ENCODE measurements at places on chromosomes 12 and 14. TPM values are rescaled to one million over a fixed set of nuclear protein-coding genes. Genes with fewer than 3 reads are reported as not detected.
A peak's percentile ranks its signal among the peaks of the same experiment; 100 is the strongest.

DNA sequence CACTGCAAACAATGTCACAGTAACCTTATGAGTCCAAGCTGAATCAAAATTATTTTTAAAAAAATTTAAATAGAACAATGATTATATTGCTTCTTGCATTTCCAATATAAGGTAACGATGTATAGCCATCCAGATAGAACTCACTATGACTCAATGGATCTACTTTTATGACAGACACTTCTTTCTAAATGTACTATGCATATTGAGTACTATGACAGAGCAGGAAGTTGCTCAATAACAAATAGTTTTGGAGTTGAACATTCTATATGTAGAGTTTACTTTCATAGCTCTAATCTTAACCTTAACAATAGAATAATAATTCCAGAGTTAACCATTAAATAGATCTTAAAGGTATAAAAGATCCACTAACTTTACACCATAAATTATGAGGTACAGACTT lies 46.7 kb upstream of the ALG10B start:
- DNase-seq, result peak; percentile 21
- H3K27ac ChIP-seq, result no peak overlapping the region
- H3K4me3 ChIP-seq, result no peak overlapping the region
- H3K27me3 ChIP-seq, result no peaks in the 10 kb centered on the region

DNA sequence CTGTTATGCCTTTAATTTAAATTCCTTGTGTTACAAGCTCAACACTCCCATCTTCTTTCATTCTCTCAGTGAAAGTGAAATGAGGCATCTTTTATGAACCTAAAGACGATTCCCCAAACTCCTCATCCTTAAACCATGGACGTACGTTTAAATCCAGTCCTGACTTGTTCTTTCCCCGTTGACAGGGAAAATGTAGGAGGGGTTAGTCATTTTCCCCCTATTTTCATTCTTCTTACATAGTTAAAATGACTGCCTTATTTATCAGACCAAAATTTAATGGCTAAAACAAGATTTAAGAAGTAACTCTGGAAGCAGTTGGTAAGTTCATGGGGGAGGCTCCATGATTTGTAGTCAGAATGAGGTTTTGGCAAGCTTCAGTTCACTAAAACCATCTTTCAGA lies 134.9 kb downstream of the KCNA5 start:
- H3K27ac ChIP-seq, result no peak overlapping the region
- no peak for DNase-seq
- H3K27me3 ChIP-seq, result no peaks in the 10 kb centered on the region

DNA sequence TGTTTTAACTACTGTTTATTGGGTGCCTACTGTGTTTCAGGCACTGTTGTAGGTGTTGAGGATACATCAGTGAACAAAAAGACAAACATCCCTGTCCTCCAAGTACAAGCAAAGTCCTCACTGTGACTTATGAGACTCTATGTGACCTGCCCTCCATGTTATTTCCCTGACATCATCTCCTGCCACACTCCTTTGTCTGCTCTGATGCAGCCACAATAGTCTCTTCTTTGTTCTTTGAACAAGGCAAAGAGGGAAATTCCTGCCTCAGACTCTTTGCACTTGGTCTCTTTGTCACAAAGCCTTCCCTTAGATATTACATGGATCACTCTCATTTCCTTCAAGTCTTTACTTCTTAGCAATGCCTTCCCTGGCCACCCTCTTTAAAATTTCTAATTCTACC lies 240.1 kb upstream of the SRRM4 start:
- no peak overlapping the region for H3K27ac ChIP-seq
- H3K27me3 ChIP-seq, result no peaks in the 10 kb centered on the region
- H3K36me3 ChIP-seq, result no peaks in the 10 kb centered on the region
- no peaks in the 10 kb centered on the region for H3K4me1 ChIP-seq
- no peak for DNase-seq

DNA sequence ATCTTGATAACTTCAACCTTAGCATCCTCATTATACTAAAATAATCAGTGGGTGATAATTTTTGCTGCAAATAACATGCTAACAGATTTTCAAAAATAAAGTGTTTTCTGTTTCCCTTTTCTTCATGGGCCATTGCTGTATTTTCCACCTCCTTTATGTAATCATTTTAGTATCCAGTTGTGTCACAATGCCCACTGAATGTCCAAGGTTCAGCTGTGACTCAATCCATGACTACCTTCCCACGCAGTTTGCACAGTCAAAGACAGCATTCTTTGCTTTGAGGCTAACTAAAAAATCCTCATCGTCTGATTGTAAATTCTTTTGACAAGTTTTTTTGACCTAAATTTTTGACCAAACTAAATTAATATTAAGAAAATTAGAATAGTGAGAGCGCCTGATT lies 474.1 kb downstream of the FLRT2 start:
- DNase-seq, result peak; percentile 68
- no peaks in the 10 kb centered on the region for H3K27me3 ChIP-seq
- no peak overlapping the region for H3K27ac ChIP-seq
- no peaks in the 10 kb centered on the region for H3K36me3 ChIP-seq

DNA sequence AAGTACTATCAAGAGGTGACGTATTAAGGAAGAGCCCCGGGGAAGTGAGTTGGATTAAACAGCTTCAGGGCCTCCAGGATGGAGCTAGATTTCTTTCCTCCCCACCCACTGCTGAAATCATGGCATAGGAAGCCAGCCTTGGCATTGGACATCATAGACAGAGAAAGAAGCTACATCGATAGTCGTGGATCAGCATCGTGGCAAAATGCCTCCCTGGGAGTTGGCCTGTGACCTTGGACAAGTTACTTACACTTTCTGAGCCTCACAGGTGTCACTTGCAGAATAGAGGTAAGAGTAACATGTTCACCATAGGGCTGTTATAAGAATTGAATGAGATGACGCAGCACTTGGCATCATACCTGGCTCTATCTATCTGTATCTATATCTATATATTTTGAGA lies 5.9 kb downstream of the ANKRD33 start:
- H3K27me3 ChIP-seq, result no peaks in the 10 kb centered on the region
- no peak overlapping the region for H3K27ac ChIP-seq
- H3K4me3 ChIP-seq, result no peak overlapping the region
- H3K36me3 ChIP-seq, result no peaks in the 10 kb centered on the region
- no peaks in the 10 kb centered on the region for H3K4me1 ChIP-seq

DNA sequence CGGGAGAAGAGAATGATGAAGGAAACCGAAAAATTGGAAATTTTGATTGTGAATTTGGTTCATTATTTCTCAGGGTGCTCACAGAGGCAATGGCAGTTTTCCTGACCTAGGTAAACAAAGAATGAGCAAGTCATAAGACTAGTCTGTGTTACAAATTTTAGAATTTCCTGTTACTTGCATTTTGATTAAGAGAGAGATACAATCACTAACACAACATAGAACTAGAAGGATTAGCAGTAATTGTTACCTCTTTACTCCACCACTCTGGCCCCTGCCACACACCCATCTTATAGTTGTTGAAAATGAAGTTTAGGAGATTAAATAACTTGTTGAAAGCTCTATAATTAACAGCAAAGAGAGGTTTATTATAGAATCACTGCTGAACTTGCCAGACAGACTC lies 62.0 kb downstream of the CATSPERB start:
- no peaks in the 10 kb centered on the region for H3K36me3 ChIP-seq
- H3K27ac ChIP-seq, result no peak overlapping the region
- no peak for DNase-seq
- H3K4me3 ChIP-seq, result no peak overlapping the region
- no peaks in the 10 kb centered on the region for H3K27me3 ChIP-seq

DNA sequence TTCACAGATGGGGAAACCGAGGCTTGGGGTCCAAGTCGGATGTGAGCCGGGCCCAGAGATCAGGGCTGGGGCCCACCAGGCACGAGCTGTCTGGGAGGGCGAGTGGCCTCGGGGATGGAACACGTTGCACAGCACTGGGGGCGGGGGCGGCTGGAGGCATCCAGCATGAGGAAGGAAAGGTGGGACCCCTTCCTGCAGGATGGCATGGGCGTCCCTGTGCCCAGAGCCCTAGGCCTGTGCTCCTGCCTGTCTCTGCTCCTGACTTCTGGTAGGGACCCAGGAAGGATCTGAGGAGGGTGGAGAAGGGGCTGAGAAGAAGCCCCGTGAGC lies 183.4 kb downstream of the KIF26A start:
- H3K27ac ChIP-seq, result no peak overlapping the region
- no peak overlapping the region for H3K4me3 ChIP-seq
- H3K27me3 ChIP-seq, result peaks cover 22% of the 10 kb centered on the region
- DNase-seq, result no peak

DNA sequence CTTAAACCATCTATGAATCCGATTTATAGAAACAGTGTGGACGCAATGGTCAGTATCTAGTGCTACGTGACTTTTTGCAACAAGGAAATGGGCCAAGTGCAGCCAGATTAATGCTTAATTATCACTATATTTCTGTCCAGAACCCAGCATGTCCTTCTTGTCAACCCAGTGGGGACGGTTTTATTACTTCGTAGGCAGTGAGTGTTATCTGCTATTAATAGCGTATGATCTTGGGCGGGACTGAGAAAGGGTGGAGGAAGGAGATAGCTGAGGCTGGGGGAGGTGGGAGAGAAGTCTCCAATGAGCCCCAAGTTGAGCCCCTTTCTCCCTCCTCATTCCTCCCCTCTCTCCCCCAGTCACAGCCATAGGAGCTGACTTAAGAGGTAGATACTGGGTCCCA lies 59.7 kb upstream of the FAM222A start:
- H3K27ac ChIP-seq, result no peak overlapping the region
- no peaks in the 10 kb centered on the region for H3K36me3 ChIP-seq
- H3K4me3 ChIP-seq, result no peak overlapping the region

DNA sequence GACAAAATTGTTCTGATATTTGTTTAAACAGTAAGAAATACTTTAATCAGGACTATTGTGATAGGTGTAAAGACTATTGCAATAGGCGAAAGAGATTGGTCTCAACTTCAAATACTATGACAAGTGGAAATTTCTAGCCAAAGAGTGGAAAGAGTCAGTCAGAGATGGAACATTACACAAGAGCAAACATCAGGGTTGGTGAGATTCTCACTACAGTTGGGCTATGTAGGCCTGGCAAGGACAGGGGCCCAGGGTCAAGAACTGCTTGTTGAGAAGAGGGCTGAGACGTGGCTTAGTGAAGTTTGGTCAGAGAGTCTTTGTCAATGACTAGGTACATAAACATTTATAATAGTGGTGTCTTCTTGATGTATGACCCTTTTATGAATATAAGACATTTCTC lies 19.4 kb downstream of the CAND1 start:
- no peak overlapping the region for H3K27ac ChIP-seq
- no peaks in the 10 kb centered on the region for H3K27me3 ChIP-seq
- peaks cover 47% of the 10 kb centered on the region for H3K36me3 ChIP-seq
- H3K4me3 ChIP-seq, result no peak overlapping the region

- no peaks in the 10 kb centered on the region for H3K36me3 ChIP-seq
- no peaks in the 10 kb centered on the region for H3K4me1 ChIP-seq
- no peak for DNase-seq
- H3K27ac ChIP-seq, result no peak overlapping the region
- H3K27me3 ChIP-seq, result peaks cover 13% of the 10 kb centered on the region
Observed at GRCh38 chr12:45623940-45624339, 105.6 kb upstream of the ARID2 start.

DNA sequence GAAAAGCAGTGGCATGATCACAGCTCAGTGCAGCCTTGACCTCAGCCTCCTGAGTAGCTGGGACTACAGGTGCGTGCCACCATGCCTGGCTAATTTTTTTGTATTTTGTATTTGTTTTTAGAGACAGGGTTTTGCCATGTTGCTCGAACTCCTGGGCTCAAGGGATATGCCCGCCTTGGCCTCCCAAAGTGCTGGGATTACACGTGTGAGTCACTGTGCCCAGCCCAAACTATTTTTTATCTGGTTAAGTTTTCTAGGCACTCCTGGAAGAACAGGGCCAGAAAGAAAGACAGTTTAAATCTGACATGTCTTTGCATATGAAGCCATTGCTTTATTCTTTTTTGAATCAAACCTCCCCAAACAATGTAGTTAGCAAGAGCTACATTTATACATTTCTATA lies 27.5 kb upstream of the PTGR2 start:
- peaks cover 12% of the 10 kb centered on the region for H3K4me1 ChIP-seq
- no peaks in the 10 kb centered on the region for H3K36me3 ChIP-seq
- no peak for DNase-seq
- H3K4me3 ChIP-seq, result no peak overlapping the region
- H3K27ac ChIP-seq, result no peak overlapping the region
- no peaks in the 10 kb centered on the region for H3K27me3 ChIP-seq

- H3K36me3 ChIP-seq, result no peaks in the 10 kb centered on the region
- no peaks in the 10 kb centered on the region for H3K4me1 ChIP-seq
- no peak overlapping the region for H3K4me3 ChIP-seq
- no peak overlapping the region for H3K27ac ChIP-seq
- no peak for DNase-seq
- H3K27me3 ChIP-seq, result no peaks in the 10 kb centered on the region
Observed at GRCh38 chr14:82270286-82270685, 736.6 kb upstream of the SEL1L start.

DNA sequence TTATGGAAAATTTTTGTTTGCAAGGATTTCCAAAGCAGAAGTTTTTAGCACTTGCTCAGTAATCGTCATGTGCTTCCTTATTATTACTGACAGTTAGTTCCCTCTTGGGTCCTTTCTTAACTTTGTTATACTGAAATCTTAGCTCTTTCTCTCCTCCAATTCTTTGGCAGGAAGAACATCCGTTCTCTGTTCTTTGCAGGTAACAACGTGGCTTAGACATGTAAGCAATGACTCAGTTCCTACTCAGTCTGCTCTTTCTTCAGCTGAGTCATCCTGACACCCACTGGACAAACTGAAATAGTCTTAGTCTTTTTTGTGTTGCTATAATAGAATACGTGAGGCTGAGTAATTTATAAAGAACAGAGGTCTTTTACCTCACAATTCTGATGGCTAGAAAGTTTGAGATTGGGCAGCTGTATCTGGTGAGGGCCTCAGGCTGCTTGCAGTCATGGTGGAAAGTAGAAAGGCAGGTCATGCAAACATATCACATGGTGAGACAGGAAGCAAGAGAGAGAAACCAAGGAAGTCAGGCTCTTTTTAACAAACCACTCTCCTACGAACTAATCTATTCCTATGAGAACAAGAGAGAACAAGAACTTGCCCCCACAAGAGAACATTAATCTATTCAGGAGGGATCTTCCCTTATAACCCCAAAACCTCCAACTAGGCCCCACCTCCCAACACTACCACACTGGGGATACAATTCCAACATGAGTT lies 49.2 kb downstream of the TESPA1 start:
- peaks cover 26% of the 10 kb centered on the region for H3K4me1 ChIP-seq
- peak overlapping the region; percentile 96 for H3K27ac ChIP-seq
- H3K27me3 ChIP-seq, result no peaks in the 10 kb centered on the region
- peak overlapping the region; percentile 7 for H3K4me3 ChIP-seq
- H3K36me3 ChIP-seq, result no peaks in the 10 kb centered on the region

Gene FAM90A1
- total RNA-seq, result not detected

Gene TCL1A
- total RNA-seq, result not detected

Gene ANKRD33
- total RNA-seq, result not detected

Gene RNASE2
- total RNA-seq, result not detected

Gene LYSET
- total RNA-seq, result 14.3 TPM

Gene COCH
- total RNA-seq, result 0.23 TPM
